ENCODE measurements at places on chromosomes 2 and 18.

DNA sequence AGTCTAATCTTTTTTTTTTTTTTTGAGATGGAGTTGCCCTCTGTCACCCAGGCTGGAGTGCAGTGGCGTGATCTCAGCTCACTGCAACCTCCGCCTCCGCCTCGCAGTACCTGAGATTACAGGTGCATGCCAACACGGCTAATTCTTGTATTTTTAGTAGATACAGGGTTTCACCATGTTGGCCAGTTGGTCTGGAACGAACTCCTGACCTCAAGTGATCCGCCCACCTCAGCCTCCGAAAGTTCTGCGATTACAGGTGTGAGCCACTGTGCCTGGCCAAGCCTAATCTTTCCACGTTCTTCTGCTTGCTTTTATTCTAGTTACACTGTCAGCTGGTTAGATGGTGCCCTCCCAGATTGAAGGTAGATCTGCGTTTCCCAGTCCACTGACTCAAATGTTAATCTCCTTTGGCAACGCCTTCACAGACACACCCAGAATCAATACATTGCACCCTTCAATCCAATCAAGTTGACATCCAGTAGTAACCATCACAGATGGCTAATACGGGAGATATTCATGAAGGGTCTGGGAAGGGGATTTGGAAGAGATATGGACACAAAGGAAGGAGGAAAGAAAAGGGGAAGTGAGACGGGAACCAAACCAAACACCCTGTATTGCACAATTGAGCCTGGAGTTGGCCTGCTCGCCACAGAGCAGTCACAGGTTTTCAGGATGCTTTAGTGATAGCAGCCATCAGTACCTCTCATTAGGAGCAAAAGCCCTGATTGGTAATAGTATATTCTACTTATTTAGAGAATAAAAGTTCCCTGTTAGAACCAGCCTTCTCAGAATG is 229.8 kb downstream of the PIK3C3 start:
- DNase-seq, result no peak

- DNase-seq, result no peak
Measured at GRCh38 chr2:37993143-37993542, 68.1 kb downstream of the RMDN2 start.

GRCh38 chr2:38178556-38179419 is 102.8 kb upstream of the CYP1B1 start:
- DNase-seq, result no peak

DNA sequence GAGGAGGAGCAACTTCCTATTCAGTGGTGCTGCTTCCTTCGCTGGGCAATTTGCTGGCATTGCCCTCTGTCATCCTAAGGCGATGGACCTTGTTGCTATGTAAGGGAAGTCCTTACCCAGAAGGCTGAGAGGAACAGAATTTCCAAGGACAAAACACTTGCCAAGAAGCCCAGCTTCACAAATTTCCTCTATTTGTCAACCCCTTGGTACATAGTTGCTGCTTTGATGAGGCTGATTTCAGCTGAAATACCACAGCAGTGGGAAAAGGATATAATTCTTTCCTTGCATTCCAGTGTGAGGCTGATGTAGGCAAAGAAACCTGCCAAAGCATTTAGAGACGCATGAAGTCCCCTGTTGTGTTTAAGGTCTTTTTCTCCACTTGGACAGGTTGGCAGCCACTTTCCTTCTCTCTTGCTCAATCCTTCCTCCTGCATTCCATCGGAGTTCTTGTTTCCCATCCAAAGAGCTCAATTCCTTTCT is 16.4 kb upstream of the ST3GAL5 start:
- DNase-seq, result peak; percentile 49

DNA sequence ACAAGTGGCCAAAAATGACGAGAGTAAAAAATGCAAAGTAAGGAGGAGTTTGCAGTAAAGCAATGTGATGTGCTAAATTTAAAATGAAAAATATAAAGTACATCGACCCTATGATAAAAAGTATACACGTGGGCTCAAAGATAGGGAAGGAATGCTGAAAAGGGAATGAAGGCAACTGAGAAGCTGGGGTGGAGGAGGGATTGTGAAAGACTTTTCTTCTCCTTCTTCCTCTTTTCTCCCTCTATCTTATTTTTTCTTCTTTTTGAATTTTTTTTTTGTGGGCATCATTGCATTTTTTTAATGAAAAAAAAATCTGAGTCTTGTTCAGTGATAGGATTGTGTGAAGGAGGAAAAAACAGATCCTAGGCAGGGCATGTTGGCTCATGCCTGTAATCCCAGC is 57.6 kb upstream of the STK17B start:
- no peak for DNase-seq

DNA sequence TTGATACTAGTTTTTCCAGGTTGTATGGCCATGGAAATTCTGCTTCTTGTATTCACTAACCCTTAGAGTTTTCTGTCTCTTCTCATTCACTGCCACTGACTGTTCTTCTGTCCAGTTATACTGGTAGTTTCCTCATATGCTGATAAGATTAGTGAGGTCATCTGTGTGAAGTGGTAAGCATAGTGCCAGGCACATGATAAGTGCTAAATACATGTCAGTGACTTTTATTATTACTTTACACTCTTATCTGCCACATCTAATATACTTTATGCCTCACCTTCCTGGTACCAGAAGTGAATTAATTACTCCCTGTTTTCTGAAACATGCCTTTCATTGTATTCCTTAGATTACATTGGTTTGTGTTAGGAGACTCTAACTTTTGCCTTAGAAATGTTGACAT is 91.3 kb downstream of the NBEAL1 start:
- no peak for DNase-seq

DNA sequence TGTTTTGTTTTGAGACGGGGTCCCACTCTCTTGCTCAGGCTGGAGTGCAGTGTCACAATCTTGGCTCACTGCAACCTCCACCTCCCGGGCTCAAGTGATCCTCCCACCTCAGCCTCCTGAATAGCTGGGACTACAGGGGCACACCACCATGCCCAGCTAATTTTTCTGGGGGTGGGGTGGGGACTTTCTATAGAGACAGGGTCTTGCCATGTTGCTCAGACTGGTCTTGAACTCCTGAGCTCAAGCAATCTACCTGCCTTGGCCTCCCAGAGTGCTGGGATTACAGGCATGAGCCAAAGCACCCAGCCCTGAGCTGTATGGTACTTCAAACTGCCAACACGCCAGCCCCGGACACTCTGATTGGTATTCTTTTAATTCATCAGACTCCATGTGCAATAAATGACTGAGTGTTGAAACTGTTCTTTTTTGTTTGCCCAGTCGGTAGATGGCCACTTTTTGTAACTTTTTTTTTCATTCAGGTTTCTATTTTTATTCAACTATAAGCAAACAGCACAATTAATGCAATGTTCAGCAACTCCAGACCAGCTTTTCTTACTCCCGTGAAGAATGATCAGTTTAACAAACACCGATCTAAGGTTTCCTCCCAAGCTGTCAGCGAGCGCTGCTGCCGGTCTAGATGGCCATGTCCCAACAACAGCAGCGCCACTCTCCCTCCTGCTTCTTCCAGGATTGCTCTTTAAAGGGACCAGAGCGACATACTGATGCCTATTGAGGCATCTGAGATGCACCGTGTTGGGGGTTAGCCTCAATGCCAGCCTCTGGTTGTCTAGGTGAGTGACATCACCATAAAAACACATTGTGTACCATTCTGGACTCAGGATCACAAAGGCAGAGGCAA is 12.5 kb upstream of the TGOLN2 start:
- DNase-seq, result no peak

DNA sequence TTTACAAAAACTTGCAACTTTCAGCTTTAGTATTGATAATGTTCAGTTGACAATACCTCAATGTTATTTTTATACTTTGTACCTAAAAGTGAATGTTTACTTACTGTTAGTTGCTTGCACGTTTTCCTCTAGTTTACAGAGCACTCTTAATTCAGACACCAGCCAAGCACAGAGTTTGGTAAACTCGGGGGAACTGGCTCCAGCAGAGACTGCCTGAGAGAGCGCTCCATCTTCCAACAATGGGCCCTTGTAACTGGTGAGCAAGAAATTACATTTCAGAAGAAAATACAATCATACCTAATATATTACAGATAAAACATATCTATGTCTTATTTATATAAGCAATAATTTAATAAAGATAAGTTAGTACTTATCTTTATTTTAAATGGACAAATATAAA is 3.7 kb downstream of the FAM98A start:
- no peak for DNase-seq

DNA sequence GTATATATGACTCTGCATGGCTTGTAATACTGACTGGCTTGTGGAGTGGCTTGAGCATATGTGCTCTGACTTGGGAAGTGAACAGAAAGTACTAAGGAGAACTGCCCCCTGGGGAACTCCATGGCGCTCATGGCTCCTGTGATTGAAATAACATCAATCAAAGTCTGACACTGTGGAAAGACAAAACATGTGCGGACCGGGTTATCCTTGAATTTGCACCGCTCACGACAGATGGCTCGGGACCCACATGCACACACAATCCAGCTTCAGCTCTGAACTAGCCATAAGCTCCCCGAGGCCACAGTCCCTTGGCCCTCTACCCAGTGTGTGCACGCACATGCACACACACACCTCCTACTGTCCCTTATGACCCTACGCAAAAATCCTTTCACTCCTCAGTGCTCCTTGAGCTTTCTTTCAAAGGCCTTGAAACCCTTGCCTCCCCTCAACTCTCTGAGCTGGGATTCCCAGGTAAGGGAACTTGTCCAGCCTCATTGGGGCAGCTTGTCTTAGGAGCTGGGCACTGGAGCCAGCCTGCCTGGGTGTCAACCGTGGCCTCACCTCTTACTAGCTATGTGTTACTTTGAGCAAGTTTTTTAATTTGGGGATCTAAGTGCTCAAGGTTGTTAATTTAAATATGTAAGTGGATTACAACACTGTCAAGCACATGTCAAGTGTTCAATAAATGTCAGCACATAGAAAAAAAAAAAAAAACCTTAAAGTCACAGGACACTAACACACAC is 43.6 kb downstream of the MRPS5 start:
- DNase-seq, result no peak

- DNase-seq, result no peak
Measured at GRCh38 chr2:3610415-3610814, 15.5 kb downstream of the COLEC11 start.

DNA sequence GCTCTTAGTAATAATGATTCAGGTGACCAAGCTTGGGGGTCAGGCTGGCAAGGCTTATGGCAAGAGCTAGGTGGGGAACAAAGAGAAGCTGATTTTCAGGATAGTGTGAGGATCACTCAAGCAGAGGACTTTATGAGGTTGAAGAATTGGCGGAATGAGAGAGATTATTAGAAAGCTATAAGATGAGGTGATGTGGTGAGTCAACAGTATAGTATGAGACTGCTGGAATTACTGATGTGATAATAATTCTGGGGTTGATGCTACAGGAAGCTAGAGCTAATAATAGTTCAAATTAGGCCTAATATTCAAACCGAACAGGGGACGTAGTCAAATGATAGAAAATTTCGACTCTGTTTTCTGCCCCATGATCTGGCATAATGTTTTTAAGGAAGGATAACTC is 2115.3 kb upstream of the PIK3C3 start:
- no peak for DNase-seq

DNA sequence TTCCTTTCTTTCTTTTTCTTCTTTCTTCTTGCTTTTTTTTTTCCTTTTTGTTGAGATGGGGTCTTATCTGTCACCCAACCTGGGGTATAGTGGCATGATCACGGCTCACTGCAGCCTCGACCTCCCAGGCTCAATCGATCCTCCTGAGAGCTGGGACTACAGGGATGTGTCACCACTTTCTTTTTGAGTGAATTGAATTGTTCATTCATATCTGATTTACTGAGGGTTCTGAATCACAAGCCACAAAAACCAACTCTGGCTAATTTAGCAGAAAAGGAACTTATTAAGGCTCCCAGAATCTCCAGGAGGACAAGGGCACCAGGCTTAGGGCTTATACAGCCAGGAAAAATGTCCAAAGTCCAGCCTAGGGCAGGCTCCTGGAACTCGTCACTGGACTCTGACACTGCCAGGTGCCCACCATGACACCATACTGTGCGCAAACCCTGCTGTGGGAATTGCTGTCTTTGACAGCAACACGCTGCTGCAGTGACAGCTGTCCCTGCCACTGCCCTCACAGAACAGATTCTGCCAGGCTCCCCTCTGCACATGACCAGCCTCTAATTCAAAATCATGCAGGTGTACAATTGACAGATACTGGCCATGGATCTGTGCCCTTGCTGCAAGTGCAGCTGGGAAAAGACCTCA is 42.9 kb upstream of the EML6 start:
- DNase-seq, result no peak

DNA sequence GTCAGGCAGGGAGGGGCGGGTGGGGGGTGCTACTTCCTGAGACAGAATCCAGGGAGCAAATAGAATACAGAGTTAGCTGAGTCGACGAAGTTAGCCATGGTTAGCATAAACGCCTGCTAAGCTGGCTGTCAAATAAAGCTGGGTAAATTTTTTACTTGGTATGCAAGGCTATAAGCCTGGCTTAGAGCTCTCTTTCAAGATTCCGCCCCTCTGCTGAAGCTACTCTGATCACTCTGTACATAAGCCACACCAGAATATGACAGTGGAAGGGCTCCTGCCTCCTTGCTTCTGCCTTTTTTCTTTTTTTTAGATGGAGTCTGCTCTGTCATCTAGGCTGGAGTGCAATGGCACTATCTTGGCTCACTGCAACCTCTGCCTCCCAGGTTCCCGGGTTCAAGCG is 58.3 kb downstream of the CYRIA start:
- DNase-seq, result no peak

- no peak for DNase-seq
Measured at GRCh38 chr2:10846110-10846861, 33.7 kb upstream of the PDIA6 start.

- DNase-seq, result no peak
Measured at GRCh38 chr2:39567507-39567906, 98.2 kb upstream of the TMEM178A start.

GRCh38 chr2:232103140-232103737 is 141.7 kb downstream of the DIS3L2 start:
- no peak for DNase-seq

DNA sequence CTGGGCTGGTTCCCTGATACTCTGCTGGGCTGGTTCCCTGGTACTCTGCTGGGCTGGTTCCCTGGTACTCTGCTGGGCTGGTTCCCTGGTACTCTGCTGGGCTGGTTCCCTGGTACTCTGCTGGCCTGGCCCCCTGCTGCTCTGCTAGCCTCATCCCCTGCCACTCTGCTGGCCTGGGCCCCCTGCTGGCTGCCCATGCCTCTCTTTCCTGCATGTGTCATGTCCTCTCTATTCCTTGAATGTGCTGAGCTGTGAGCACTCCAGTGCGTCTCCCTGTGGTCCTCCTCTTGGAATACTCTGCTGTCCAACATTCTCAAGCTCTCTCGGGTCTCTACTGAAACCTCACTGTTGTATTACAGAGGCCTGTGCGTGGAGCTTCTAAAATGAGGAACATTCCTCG is 216.3 kb downstream of the RNF144A start:
- DNase-seq, result no peak

- no peak for DNase-seq
Measured at GRCh38 chr18:30920757-30921156, 121.8 kb downstream of the DSC3 start.

DNA sequence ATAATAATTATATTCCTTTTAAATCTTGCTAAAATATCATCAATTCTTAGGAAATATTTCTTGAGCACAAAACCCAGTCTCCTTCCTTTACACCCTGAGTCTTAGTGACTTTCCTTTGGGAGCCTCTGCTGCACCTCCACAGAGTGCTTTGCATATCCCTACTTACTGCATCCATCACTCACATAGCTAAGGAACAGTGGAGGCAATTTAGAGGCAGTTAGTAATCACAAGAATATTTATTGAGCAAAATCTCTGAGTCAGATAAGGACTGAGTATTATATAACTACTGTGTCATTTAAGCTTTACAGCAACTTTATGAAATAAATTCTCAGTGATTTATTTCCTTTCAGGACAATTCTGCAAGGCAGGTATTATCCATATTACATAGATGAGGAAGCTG is 327.7 kb downstream of the TMX3 start:
- no peak for DNase-seq

Data from femur (tissue), 1 donor.